ENCODE measurements at places on chromosomes 5 and 9.
A peak's percentile ranks its signal among the peaks of the same experiment; 100 is the strongest.

DNA sequence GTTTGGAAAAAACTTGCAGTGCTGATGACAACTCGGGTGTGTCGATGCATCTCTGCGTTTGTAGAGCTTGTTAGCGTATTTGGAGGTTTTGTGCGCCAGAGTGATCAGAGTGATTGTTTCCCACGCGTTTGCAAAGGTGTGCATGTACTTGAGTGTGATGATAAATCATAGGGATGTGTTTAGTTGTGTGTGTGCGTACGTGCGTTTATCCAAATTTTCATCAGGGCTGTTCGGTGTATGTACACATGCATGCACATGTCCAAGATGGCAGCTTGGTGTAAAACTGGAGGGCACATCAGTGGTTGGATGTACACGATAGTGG lies 248 bp upstream of the C1QTNF2 start:
- no peak for DNase-seq

- peak; percentile 76 for DNase-seq
These were observed 1.7 kb downstream of the FST start for GRCh38 chr5:53481887-53482716.

- DNase-seq: peak; percentile 95
These were observed 42.8 kb downstream of the SHB start for GRCh38 chr9:38026021-38026809.

- no peak for DNase-seq
These were observed 240.5 kb upstream of the DAB2 start for GRCh38 chr5:39665328-39665727.

DNA sequence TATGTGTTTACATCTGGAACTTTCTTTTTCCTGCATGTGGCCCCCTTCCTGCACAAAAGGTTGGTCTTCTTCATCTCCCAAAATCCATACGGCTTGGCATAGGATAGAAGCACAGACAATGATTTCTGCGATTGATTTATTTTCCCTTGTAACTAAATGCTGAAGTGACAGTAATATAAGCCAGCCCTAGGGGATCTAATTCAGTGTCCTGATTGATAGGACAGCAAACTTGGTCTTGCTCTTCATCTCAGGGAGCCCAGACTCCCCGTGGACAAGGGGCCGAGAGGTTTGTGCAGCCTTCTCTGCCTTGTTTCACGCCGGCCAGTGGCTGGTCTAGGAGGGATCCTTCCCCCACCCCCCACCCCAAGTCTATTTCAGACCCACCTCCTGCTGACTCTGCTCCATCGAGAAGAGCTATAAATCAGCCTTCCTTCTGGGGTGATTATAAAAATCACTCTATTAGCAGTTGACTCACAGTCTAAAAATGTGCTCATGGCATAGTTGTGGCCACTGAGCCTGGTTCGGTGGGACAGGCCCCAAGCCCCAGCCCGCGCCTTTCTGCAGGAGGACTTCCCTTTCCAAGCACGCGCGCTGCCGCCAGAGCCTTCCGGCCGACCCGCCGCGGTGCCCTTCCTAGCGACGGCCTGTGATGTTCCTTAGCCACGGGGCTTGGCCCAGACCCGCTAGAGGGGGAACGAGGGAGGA lies 89.8 kb upstream of the COL5A1 start:
- DNase-seq: peak; percentile 99

All from fibroblast of skin of scalp (primary cell).